ENCODE measurements at places on chromosomes 12 and 14. TPM values are rescaled to one million over a fixed set of nuclear protein-coding genes. Genes with fewer than 3 reads are reported as not detected.
A peak's percentile ranks its signal among the peaks of the same experiment; 100 is the strongest.

AQP2 gene
- total RNA-seq, result not detected

PZP gene
- total RNA-seq, result not detected

APAF1 gene
- total RNA-seq, result 19.2 TPM

CARMIL3 gene
- 0.60 TPM for total RNA-seq

DIO2 gene
- total RNA-seq, result 0.79 TPM

OVCH1 gene
- total RNA-seq, result 0.89 TPM

ERBB3 gene
- 0.52 TPM for total RNA-seq

OR11H12 gene
- total RNA-seq, result not detected

- no peak for DNase-seq
- H3K4me1 ChIP-seq, result no peaks in the 10 kb centered on the region
- H3K36me3 ChIP-seq, result no peaks in the 10 kb centered on the region
These were observed 715 bp upstream of the SLC10A1 start for GRCh38 chr14:69797573-69798338.

DNA sequence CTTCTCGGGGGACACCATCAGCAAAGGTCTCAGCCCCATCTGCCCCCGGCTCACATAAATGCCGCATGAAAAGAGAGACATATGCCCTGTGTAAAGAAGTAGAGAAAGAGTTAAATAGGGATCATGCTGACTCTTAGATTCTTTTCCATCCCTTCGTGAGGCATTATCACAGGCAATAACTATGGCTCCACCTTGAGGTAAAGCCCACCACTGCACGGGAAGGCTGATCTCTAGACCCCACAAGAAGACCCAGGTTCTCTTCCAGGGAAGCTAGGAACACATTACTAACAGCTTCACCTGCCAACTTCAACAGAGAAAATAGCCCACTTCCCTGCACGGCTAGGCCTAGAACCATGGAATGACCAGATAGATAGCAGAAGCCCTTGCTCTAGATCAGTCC, 14.1 kb upstream of the NOP2 start:
- peaks cover 52% of the 10 kb centered on the region for H3K36me3 ChIP-seq
- H3K27me3 ChIP-seq, result no peaks in the 10 kb centered on the region
- H3K4me3 ChIP-seq, result no peak overlapping the region
- DNase-seq, result no peak
- no peaks in the 10 kb centered on the region for H3K4me1 ChIP-seq

DNA sequence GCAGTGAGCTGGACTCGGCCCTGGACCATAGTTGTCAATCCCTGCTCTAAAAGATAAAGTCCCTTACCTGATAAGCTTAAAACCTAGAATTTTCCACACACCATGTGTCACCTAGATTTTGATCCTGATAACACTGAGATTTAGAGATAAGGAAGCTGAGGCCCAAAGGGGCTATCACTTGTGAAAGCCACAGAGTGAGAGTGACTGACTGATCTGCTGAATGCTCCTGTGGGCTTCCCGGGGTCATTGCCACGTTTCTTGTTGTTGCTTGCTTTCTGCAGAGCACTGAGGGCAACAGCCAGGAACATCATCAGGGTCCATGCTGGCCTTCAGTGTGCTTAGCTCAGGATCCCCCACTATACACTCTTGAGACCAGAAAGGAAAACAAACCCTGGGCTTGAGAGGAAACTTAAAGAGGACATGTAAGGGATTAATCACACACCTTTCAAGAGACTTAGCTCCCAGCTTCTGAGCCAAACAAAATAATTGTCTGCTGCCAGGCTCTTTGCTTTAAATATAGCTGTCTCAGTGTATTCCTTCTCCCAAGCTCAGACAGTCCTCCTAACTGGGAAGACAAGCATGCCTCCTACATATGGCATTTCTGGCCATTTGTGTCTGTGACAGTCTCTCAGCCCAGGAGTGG, 82.6 kb upstream of the ARHGAP5 start:
- no peak overlapping the region for H3K4me3 ChIP-seq
- peak overlapping the region; percentile 57 for H3K27ac ChIP-seq
- DNase-seq, result no peak

DNA sequence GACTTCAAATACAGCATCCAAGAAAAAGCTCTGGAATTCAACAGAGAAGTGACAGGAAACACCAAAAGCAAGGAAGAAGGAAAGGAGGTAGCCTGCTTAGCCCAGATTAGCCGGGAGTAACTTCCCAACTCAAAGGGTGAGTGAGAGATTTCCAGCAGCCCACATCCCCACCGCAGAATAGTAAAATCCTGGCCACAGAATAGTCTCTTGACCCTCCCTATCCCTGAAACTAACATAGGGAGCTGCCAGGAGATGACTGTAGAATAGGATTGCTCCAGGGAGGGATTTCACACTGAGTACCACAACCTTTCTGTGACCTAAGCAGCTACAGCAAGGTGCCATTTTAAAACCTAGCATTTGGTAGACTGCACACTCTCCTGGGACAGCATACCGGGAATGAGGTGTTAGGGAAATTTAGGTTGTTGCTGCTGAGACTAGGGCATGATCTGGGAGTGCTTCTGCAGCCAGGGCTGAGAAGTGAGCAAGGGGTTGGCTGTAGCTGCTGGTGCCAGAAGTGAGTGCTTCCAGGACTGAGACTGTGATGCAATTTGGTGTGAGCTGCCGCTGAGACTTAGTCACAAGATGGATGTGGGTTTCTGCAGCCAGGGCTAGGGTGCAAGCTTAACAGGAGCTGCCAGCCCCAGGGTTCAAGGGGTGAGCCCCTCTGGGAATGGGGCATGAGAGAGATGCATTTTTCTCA, 66.0 kb downstream of the TMTC3 start:
- H3K27me3 ChIP-seq, result no peaks in the 10 kb centered on the region
- no peak overlapping the region for H3K27ac ChIP-seq
- H3K4me1 ChIP-seq, result no peaks in the 10 kb centered on the region
- peaks cover 11% of the 10 kb centered on the region for H3K36me3 ChIP-seq

GRCh38 chr12:128042825-128043224, 224.1 kb upstream of the TMEM132C start:
- H3K4me1 ChIP-seq, result no peaks in the 10 kb centered on the region
- DNase-seq, result no peak
- H3K36me3 ChIP-seq, result no peaks in the 10 kb centered on the region
- H3K27ac ChIP-seq, result no peak overlapping the region

GRCh38 chr12:92234533-92234932, 88.9 kb upstream of the BTG1 start:
- no peak for DNase-seq
- H3K4me3 ChIP-seq, result no peak overlapping the region
- H3K36me3 ChIP-seq, result no peaks in the 10 kb centered on the region
- H3K27me3 ChIP-seq, result no peaks in the 10 kb centered on the region
- no peaks in the 10 kb centered on the region for H3K4me1 ChIP-seq
- no peak overlapping the region for H3K27ac ChIP-seq

DNA sequence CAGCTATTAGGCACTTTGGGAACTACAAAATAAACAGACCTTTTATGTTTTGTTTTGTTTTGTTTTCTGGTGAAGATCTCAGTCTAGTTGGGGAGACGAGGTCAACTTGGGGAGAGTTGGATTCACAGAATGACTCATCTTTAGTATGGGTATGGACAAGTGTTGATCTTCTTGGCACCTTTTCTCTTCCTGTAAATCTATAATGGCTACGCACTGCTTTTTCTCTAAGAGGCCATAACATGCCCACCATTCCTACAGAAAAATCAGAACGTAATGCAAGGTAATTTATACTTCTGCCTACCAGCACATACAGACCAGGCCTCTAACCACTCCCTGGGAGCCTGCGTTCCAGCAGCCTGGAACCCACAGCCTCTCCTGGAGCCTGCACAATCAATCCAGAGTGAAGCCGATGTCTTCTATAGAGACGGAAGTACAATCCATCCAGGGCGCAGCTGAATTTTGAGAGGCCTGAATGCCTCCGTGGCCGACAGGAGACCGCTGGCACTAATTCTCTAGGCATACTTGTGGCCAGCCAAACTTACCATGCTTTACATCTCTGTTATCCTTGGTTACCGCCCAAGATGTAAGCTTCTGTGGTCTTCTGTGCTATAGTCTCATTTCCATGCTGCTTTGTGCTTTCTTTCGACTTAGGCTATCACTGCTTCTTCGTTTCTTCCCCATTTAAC, 717 bp downstream of the PPHLN1 start:
- peaks cover 38% of the 10 kb centered on the region for H3K4me1 ChIP-seq
- H3K27ac ChIP-seq, result peak overlapping the region; percentile 94
- peaks cover 1% of the 10 kb centered on the region for H3K36me3 ChIP-seq
- peak overlapping the region; percentile 95 for H3K4me3 ChIP-seq
- no peak for DNase-seq
- H3K27me3 ChIP-seq, result no peaks in the 10 kb centered on the region

DNA sequence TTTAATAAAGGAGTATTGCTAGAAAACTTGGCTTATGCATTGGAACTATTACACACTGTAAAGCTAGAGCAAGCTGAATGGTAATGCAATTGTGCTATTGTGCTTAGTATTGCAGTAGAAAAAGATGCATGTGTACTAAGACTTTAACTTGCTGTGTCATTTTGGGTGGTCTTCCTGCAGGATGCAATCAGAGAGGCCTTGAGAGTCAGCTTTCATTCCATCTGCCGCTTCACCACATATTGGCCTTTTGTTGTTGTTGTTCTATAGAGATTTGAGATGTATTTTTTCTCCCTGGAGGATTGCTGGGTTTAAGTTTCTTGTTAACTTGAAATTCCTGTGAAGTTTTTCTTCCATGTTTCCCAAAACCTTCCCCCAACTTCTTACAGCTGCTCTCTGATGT, 449.7 kb downstream of the TMTC2 start:
- no peaks in the 10 kb centered on the region for H3K4me1 ChIP-seq
- no peak overlapping the region for H3K27ac ChIP-seq
- no peak for DNase-seq
- H3K27me3 ChIP-seq, result no peaks in the 10 kb centered on the region
- H3K36me3 ChIP-seq, result no peaks in the 10 kb centered on the region

- peaks cover 4% of the 10 kb centered on the region for H3K27me3 ChIP-seq
- no peak overlapping the region for H3K27ac ChIP-seq
- H3K4me1 ChIP-seq, result peaks cover 3% of the 10 kb centered on the region
- no peak for DNase-seq
These were observed 2.2 kb downstream of the GPR132 start for GRCh38 chr14:105063056-105063455.

DNA sequence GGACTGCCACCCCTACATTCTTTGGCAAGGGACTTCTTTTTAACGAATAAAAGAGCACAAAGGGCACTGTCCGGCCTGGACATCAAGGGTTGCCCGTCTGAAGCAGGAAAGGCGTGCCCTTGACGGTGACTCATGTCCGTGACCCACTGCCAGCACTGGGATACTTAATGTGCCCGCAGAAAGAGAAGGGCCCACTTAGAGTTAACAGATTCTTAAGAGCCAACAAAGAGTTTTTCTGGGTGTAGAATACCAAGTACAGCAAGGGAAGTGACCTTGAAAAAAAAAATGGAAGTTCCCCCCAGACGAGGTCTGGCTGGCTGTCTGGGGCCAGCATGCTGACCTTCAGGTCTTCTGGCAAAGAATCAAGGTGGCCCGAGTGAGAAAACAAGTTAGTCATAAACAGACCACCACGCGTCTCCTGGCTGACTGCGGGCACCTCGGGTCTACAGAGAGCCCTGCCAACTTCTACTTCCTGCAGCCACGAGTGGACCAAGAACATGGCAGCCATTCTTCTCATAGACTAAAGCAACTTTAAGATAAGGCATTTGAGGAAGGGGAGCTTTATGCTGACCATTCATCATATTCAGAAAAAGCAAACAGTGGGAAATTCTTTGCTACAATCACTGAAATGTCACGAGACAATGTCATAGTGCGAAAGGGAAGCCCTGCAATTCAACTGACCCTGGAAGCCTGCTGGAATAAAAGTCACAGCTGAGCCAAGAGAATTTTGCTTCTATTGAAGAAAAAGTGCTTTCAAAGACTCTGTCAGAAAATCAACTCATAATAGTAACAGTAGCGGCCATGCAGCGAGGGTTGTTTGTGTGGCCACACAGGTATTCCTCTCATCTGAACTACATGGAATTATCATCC, 10.5 kb upstream of the SELPLG start:
- H3K4me1 ChIP-seq, result peaks cover 68% of the 10 kb centered on the region
- H3K27ac ChIP-seq, result peak overlapping the region; percentile 52
- no peak for DNase-seq
- H3K36me3 ChIP-seq, result peaks cover 53% of the 10 kb centered on the region
- no peaks in the 10 kb centered on the region for H3K27me3 ChIP-seq

DNA sequence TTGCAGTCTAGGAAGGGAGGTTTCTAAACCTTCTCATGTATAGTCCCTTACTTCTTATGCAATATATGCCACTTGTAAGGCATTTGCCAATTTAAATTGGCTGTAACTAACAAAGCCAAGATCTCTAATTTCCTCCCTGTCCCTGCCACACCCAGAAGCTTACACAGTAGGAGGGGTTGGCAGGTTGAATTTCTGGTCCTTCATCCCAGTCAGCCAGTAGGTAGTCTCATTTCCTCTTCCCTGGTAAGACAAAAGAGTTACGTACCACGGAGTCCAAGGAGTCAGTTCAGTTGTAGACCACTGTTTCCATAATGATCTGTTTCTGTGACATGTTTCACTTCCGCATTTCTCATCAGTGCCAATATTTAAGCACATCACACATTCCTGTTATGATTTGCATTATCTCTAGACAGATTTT, 47.0 kb upstream of the PLBD1 start:
- no peak for DNase-seq
- no peaks in the 10 kb centered on the region for H3K4me1 ChIP-seq
- no peaks in the 10 kb centered on the region for H3K36me3 ChIP-seq
- peaks cover 6% of the 10 kb centered on the region for H3K27me3 ChIP-seq
- no peak overlapping the region for H3K27ac ChIP-seq

DNA sequence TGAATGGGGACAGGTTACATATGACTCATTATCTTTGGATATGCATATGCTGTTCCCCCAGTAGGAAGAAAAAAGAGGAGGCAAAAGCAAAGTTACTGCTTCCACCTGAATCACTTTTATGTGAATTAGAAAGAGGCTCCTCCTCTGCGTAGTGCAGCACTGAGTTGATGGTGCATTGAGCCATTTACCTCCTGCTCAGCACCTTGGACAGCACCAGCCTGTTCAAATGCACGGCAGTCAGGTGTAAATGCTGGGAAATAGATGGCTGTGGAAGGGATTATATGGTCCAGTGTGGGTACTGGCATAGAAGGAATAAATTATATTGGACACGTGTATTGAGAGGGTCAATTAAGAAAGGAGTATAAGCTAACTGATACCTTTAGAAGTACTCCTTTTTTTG, 541.9 kb upstream of the SEL1L start:
- no peak overlapping the region for H3K27ac ChIP-seq
- H3K36me3 ChIP-seq, result no peaks in the 10 kb centered on the region
- no peaks in the 10 kb centered on the region for H3K4me1 ChIP-seq
- no peak for DNase-seq
- H3K27me3 ChIP-seq, result no peaks in the 10 kb centered on the region

- no peak overlapping the region for H3K27ac ChIP-seq
- H3K4me1 ChIP-seq, result peaks cover 2% of the 10 kb centered on the region
- no peak for DNase-seq
- H3K27me3 ChIP-seq, result no peaks in the 10 kb centered on the region
These were observed 36.2 kb downstream of the HSP90AA1 start for GRCh38 chr14:102050625-102051024.
